ENCODE measurements at places on chromosomes 2 and 18. TPM values are rescaled to one million over a fixed set of nuclear protein-coding genes. Genes with fewer than 3 reads are reported as not detected.
A peak's percentile ranks its signal among the peaks of the same experiment; 100 is the strongest.

PUS10 gene
- 5.6 TPM for total RNA-seq

RSAD2 gene
- 5.1 TPM for total RNA-seq

TCF23 gene
- 0.20 TPM for total RNA-seq

TXNDC2 gene
- not detected for total RNA-seq

ITPRIPL1 gene
- total RNA-seq: 6.1 TPM

IL1RN gene
- total RNA-seq: 20.7 TPM

PROKR1 gene
- total RNA-seq: 0.10 TPM

DNA sequence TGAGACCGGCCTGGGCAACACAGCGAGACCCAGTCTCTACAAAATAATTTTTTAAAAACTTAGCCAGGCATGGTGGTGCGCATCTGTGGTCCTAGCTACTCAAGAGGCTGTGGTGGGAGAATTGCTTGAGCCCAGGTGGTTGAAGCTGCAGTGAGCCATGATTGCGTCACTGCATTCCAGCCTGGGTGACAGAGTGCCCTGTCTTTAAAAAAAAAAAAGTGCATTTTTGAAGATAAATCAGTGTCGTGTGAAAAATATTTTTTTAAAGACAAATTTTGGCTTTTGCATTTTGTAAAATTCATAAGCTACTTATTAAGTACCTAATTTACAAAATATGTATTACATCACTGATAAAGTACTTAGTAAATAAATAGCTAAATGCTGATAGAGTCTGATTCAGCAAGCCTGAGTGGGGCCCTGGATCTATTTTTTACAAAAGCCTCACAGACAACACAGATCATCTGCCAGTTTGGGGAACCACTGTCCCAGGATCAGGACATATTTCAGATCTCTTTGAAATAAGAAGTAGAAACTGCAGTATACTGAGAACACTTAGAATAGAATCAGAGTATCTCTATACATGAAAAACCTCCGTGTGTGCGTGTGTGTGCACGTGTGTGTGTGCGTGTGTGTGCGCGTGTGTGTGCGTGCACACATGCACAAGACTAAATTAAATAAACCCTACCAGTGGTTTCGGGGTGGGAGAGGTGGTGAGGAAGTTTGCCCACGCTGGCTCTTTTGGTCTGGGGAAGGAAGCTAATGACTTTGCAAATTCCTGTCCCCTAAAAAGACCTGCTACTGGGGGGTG is 61.6 kb downstream of the AAK1 start:
- DNase-seq: no peak

GRCh38 chr2:31504311-31504710 is 76.4 kb downstream of the SRD5A2 start:
- DNase-seq: no peak

DNA sequence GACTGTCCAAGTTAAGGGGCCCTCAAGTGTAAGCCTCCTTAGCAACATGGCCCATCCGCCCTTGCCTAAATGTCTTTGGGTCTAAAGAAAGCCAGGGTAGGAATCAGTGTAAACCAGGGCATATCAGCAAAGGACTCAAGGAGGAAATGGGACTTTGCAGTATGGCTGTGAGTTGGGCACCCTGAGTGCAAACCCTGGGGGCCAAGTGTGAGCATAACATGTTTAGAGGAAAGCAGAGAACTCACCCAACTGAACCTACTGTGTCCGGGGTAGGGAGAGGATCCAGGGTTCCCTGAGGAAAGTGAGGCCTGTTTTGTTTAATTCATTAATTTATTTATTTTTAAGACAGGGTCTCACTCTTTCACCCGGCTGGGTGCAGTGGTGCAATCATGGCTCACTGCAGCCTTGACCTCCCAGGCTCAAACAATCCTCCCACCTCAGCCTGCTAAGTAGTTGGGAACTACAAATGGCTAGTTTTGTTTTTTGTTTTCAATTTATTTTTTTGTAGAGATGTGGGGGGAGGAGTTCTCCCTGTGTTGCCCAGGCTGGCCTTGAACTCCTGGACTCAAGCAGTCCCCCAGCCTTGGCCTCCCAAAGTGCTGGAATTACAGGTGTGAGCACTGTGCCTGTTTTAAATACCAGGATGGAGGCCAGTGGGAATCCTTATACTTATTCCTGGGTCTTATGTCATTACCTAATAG is 51.0 kb upstream of the ACTR3 start:
- no peak for DNase-seq

- no peak for DNase-seq
These were observed 1207.3 kb downstream of the DPP10 start for GRCh38 chr2:115649731-115650130.

- DNase-seq: no peak
These were observed 18.9 kb downstream of the ADI1 start for GRCh38 chr2:3500326-3500899.

DNA sequence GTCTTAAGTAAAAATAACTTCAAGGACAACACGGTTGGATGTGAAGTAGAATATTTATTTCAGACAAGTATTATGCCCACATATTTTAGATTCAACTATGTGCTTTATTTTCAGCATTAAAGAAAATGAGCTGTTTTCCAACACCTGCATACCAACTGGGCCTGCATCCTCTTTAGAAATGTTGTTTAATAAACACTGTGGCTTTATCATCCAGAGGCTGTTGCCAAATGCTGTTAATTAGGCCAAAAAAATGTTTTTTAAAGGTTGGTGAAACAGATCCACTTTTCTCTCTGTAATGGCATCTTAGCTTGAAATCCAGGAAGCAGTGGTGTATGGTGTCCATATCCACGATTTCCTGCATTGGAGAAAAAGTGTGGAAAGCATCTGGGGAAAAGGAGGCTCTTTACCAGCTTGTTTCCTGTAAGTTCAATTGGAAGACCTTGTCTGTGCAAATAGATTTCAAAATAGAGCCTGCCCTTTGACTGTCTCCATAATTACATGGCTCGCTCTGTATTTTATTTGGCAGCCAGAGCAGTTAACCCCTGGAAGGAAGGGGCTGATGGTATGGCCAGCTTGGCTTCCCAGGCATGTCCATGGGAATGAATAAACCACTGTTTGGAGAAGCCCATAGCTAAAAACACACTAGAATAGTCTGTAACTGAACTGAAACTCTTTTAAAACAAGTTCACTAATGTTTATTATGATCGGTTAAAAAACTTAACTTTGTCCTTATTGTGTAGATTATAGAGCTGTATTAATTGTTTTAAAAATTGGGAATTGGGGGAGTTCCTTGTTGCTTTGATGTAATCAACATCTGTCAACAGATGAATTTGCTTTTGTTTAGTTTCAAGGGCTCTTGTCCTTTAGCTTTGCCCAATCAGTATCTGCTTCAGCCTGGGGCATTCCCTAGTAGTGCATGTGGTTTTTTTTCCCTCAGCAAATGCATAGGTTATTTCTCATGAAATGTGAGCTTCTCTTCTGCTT is 33.0 kb upstream of the DLX1 start:
- DNase-seq: no peak

GRCh38 chr2:98378196-98378595 is 31.9 kb downstream of the CNGA3 start:
- no peak for DNase-seq

- DNase-seq: peak; percentile 85
These were observed 49.6 kb downstream of the SOWAHC start for GRCh38 chr2:109663721-109664120.

DNA sequence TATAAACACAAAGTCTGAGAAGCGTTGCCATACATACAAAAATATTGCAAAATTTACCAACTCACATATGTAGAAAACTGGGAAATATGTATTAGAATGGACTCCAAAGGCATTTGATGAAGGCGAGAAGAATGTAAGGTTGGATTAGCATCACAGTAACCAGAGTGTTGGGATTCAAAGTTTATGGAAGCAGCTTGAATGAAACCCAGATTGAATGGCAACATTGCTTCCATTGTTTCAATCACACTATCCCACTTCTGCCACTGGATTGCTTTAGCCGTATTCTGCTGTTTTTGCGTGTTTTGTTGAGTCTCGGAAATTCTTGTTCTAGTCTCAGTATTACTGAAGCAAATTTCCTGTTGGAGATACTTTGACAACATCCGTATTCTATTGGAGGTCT is 609.0 kb upstream of the LRATD1 start:
- no peak for DNase-seq

DNA sequence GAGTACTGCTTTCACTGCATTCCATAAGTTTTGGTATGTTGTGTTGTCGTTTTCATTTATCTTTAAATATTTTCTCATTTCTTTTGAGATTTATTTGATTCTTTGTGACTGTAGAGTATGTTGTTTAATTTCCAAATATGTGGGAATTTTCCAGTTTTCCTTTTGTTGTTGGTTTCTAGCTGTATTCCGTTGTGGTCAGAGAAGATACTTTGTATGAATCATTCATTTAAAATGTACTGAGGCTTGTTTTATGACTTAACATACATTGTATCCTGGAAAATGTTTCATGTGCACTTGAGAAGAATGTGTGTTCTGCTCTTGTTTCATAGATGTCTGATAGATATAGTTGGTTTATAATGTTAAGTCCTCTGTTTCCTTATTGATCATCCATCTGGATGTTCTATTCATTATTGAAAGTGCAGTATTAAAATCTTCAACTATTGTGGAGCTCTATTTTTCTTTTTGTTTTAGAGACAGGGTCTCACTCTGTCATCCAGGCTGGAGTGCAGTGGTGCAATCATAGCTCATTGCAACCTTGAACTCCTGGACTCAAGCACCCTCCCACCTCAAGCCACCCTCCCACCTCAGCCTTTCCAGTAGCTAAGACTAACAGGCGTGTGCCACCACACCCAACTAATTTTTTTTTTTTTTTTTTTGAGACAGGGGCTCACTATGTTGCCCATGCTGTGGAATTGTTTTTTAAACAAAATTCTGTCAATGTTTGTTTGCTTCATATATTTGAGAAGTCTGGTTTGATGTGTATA is 96.8 kb downstream of the TAF4B start:
- no peak for DNase-seq

GRCh38 chr2:216775043-216775453 is 79.7 kb upstream of the IGFBP5 start:
- no peak for DNase-seq

DNA sequence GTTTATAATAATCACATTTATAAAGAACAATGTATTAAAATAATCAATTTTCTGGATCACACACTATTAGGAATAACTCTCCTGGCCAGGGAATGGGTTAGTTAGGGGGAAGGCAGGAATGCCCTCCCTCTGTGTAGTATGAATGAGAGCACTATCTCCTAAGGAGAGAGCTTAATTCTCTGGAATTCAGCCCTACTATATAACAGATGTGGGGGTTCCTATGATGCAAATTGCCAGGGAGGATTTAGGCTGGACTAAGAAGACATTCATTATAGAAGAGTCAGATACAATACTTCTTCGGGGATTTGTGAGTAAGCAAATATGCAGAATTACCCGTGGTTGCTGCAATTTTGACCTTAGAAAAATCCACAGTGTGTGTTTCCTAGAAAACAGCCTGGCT is 250.1 kb upstream of the VRK2 start:
- DNase-seq: no peak

- no peak for DNase-seq
These were observed 390.7 kb downstream of the TMEM182 start for GRCh38 chr2:103152556-103152955.

DNA sequence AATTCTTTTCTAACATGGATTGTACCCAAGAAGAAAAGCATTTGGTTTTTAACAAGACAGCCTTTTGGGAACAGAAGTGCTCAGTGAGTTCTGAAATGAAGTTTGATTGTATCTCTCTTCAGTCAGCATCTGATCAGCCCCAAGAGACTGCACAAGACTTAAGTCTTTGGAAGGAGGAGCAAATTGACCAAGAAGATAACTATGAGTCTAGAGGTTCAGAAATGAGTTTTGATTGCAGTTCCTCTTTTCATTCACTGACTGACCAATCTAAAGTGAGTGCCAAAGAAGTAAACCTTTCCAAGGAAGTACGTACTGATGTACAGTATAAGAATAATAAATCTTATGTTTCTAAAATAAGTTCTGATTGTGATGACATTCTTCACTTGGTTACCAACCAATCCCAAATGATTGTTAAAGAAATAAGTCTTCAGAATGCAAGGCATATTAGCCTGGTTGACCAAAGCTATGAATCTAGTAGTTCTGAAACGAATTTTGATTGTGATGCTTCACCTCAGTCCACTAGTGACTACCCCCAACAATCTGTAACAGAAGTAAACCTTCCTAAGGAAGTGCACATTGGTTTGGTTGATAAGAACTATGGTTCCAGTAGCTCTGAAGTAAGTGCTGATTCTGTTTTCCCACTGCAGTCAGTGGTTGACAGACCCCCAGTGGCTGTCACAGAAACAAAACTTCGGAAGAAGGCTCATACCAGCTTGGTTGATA is 31.2 kb downstream of the ZDBF2 start:
- no peak for DNase-seq

GRCh38 chr2:111706481-111707001 is 177.5 kb downstream of the ANAPC1 start:
- no peak for DNase-seq

DNA sequence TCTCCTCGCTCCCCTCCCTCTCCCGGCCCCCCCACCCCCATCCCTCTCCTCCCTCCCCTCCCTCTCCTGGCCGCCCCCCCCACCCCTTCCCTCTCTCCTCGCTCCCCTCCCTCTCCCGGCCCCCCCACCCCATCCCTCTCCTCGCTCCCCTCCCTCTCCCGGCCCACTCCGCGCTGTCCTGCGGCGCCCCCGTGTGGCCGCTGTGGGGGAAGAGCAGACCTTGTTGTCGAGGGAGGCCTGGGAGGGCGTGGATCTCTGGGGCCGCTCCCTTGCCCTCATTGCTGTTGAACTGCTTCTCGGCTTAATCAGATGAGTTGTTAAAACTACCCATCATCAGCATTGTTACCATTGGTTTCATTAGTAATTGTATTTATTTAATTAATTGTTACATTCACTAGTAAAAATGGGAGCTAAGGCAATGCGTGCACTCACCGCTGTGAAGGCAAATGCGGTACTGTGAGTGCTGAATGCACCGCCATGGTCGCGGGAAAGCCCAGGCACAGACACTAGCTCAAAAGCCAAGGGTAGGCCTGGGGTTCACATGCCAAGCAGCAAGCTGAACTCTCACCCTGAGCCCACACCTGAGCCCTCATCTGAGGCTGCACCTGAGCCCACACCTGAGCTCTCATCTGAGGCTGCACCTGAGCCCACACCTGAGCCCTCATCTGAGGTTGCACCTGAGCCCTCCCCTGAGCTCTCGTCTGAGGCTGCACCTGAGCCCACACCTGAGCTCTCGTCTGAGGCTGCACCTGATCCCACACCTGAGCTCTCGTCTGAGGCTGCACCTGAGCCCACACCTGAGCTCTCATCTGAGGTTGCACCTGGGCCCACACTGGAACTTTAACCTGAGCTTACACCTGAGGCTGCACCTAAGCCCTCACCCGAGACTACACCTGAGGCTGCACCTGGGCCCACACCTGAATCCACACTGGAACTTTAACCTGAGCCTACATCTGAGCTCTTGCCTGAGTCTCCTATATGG is 8.8 kb downstream of the RTP5 start:
- peak; percentile 64 for DNase-seq

DNA sequence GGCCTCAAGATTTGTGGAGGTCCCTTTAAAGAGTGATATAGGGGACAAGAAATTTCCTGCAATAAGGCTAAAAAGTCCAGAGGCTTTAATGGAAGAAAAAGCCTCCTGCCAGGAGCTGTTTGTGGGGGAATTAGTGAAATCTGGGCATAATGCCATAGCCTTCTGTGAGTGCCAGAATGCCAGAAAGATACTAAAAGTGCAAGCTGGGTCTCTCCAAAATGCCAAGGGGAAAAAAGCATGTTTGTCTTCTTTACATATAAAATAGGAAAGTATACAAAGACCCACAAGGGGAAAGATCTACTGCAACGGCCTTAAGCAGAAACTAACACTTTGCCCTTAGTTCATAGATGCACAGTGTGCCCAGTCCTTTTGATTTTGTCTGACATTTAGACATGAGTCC is 647.7 kb upstream of the ZNF804A start:
- DNase-seq: no peak
